ENCODE measurements at places on chromosomes 3 and 15. TPM values are rescaled to one million over a fixed set of nuclear protein-coding genes. Genes with fewer than 3 reads are reported as not detected.

The ADGRG7 gene
- total RNA-seq, result under 0.01 TPM

The XCR1 gene
- total RNA-seq, result not detected

The SUCLG2 gene
- 7.4 TPM for total RNA-seq

The IDH2 gene
- total RNA-seq, result 64.4 TPM

The CTXN2 gene
- total RNA-seq, result 0.25 TPM

The NOX5 gene
- not detected for total RNA-seq
